ENCODE measurements at places on chromosomes 4 and X.

GRCh38 chrX:129540068-129540653 lies at the start of gene OCRL:
Gene OCRL (plus strand): TSS chrX:129540259. CDS start chrX:129540440, 181 bp downstream.
- DNase-seq = no peak

GRCh38 chrX:118347131-118347530 lies 1.2 kb downstream of the WDR44 start:
- DNase-seq = no peak

DNA sequence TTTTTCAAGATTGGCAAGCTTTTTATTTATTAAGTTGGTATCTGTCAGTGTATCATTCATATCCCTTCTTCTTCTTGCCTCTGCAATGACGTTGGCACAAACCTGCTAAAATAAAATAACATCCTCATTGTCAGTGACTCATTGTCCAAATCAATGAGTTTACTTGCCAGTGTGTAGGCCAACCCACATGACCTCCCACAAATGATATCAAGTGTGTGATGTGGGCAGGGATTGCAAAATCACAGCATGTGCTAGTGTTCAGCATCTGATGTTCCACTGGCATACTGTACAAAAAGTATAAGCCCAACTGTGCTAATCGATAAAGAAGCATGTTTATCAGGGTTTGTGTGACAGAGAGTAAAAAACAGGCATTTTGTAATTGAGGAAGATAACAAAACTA lies 25.5 kb downstream of the GPAT3 start:
- DNase-seq = no peak

- DNase-seq = no peak
Measured at GRCh38 chrX:72129661-72130060, 2.1 kb downstream of the RTL5 start.

- DNase-seq = no peak
Measured at GRCh38 chr4:73723023-73723422, 17.3 kb upstream of the CXCL8 start.

DNA sequence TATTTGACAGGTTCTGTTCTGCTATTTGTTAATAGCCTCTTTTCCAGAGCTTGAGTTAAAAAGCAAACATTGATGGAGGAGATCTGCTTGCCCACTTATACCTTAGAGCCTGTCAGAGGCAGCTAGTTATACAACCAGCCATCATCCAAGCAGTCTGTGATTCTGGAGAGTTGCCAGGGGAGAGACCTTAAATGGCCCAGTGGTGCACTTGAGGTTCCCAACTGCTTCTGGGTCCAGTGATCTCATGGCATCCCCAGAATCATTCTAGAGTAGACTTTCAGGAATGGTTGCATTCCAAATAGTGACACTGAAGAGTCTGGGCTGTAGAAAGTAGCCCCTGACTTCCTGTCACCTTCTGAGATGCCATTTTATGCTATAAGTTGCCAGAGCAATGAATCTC lies 160.7 kb downstream of the FHIP1A start:
- DNase-seq = no peak

- DNase-seq = peak; percentile 36
Measured at GRCh38 chrX:45851434-45851991, 650.8 kb upstream of the DIPK2B start.

GRCh38 chrX:145405012-145405411 lies 157.7 kb downstream of the SPANXN1 start:
- no peak for DNase-seq

GRCh38 chrX:96989830-96990571 lies 106.3 kb downstream of the RPA4 start:
- no peak for DNase-seq

DNA sequence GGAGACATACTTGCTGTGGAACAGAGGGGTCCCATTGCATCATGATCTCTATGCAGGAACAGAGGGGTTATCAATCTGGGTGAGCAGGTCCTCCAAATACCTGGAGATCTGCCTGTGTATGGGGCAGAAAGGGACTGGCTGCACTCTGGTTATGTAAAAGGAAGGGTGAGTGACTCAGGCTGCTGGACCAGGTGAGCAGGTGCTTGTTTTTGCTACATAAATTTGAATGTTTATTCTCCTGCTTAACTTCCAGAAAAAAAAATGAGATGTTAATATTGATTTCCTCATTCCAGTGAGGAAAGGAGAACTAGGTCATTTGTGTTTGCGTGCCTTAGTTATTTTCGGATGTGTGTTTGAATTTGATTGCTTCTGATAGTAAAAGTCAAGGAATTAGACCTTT lies 225.8 kb upstream of the TRAM1L1 start:
- no peak for DNase-seq

DNA sequence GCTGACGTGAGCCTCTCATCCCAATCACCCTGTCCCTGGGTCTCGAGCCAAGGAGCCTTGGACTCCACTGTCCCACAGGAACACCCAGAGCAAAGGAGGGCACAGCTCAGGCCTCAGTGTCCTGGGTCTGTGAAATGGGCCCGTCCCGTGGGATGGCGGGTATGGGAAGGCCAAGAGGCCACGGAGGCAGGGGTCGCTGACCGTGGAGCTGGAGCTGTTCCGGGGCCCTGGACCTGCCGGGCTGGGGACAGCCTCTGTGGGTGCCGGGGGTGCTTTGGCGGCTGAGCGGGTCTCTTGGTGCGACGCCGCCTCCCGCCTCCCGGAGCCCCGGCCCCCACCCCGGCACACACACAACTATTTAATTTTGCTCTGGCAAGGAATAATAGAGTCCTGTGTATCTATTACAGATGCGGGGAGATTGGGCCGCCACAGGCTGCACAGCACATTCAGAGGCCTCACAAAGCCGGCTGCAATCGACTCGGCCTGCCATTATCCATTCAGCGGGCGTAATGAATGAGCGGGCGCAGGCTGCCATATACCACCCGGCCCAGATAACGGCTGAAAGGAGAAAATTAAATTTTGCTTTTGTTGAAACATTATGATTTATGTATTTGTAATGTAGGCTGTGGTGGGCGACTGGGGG lies 83.9 kb upstream of the NKX1-1 start:
- DNase-seq = no peak

- DNase-seq = no peak
Measured at GRCh38 chrX:23911126-23911835, 3.5 kb downstream of the CXorf58 start.

DNA sequence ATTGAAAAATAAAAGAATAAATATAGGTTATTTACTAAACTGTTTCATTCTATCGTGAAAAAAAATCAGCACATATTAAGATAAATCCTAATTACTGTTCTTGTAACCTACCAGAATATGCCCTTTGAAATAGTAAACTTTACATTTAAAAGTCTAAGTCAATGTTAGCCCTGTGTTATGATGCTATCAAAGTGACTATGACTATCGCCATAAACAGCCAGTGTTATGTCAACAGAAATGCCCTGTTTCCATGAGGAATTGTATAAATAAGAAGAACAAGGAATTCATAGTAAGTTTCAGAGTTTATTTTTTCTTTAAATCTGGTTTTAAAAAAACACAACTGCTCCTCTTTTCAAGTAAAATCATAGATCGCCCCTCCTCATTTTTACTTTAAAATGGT lies 11.4 kb downstream of the NR3C2 start:
- DNase-seq = no peak

- DNase-seq = no peak
Measured at GRCh38 chr4:57412259-57413054, 302.3 kb upstream of the IGFBP7 start.

GRCh38 chrX:35819241-35819640 lies 21.1 kb downstream of the MAGEB16 start:
- no peak for DNase-seq

DNA sequence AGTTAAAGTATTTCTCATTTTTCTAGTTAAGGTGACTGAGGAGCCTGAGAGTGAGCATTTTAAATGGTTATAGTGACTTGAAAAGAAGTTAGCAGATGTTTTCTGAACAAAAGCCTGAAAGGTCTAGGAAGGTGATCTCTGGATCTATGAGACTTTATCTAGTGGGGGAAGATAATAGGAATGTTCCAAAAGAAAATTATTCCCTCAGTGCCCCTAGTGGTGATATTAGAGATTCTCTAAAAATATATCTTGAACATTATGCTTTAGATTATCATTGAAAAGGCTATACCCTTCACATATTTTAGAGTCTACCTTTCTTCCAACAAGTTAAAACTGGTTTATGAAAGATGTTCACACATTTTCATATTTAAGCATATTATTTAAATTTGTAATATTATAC lies 69.0 kb upstream of the SPANXN1 start:
- no peak for DNase-seq

GRCh38 chr4:156976147-156976546 lies 4.5 kb upstream of the PDGFC start:
- DNase-seq = no peak

DNA sequence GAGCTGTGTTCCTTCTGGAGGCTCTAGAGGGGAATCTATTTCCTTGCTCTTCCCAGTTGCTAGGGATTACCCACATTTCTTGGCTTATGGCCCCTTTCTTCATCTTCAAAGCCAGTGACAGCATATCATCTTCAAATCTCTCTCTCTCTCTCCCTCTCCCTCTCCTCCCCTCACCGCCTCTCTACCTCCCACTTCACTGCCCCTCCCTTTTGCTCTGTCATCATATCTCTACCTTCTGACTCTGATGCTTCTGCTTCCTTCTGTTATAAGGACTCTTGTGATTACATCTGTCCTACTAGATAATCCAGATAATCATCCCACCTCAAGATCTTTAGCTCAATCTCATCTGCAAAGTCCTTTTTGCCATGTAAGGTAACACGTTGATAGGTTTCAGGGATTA lies 93.1 kb upstream of the TEX13D start:
- no peak for DNase-seq

DNA sequence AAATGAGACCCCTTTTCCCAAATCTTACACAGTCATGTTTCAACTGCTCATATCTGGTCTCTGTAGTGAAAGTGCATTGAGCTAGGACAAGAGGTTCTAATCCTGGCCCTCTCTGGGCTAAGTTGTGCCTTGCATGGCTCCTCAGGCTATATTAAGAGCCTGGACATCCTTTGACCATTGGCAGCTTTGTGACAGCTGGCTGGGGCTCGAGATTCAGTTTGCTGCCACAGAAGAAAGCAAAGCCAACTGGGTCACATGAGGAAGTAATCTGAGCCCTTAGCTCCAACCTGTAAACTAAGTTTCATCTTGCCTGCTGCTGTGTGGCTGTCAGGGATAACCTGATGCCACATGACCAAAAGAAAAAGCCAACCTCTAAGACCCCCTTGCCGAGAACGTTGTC lies 51.8 kb upstream of the JADE1 start:
- no peak for DNase-seq

DNA sequence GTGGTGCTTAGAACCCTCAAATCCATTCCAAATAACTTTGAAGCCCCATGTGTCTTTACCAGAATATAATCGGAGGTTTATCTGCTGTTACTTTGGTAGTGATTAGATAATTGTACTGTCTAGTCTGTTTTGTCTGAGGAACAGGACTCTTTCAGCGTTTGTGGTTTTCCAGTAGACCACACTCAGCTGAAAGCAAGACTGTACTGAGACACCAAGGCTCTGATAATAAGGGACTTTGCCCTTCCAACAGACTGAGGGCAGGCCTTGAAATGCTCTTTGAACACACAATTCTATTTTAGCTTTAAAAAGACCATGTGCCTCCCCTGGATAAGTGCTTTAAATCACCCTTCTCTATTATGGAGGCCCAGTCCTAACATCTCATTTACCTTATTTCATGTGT lies 76.1 kb downstream of the KLHL8 start:
- no peak for DNase-seq

DNA sequence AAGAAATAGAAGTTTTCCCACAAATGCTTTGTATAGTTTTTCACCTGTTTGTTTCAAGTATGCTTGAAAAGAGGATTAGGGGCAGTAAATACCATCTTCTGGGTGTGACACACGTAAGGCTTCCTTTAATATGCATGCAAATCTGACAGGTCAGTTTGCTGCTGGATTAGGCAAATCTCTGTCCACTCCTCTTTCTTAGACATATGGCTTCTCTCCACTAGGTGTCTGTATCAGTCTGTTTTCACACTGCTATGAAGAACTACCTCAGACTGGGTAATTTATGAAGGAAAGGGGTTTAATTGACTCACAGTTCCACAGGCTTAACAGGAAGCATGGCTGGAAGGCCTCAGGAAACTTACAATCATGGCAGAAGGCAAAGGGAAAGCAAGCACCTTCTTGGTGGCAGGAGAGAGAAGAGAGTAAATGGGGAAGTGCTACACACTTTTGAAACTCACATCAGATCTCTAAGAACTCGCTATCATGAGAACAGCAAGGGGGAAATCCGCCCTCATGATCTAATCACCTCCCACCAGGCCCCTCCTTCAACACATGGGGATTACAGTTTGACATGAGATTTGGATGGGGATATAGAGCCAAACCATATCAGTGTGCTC lies 66.9 kb downstream of the TAB3 start:
- DNase-seq = no peak

DNA sequence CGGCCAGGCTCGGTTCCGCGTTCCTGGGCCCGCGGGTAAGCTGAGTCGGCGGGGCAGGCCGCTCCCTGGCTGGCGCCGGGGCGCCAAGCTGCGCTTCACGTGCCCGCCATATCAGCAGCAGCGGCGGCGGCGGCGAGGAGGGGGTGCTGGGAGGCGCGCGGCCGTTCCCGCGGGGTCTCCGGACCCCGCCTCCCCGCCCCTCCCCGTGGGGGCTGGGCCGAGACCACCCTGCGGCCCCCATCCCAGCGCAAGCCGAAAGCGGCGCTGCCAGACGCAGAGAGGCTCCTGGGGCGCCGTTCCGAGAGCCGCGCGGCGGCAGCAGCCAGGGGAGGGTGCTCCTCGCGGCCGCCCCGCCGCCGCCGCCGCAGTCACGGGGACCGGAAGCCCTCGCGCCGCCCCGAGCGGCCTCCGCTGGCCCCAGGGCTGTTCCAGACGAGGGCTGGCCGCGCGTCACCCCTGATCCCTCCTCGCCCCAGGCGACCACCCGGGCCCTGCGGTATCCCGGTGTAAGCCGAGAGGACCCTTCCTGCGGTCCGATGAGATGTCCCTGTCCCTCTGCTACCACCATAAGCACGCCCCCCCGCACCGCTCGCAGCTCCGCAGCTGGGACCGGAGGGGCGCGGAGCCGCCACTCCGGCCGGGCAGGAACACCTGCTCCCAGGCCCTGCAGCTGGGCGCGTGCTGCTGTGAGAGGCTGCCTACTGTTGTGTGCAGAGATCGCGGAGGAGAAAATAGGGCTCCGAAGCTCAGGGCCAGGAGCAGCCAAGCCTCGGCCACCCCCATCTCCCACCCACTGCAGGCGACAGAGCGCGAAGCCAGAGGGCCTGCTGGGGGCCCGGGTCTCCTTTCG lies 7.5 kb upstream of the BCOR start:
- DNase-seq = no peak

DNA sequence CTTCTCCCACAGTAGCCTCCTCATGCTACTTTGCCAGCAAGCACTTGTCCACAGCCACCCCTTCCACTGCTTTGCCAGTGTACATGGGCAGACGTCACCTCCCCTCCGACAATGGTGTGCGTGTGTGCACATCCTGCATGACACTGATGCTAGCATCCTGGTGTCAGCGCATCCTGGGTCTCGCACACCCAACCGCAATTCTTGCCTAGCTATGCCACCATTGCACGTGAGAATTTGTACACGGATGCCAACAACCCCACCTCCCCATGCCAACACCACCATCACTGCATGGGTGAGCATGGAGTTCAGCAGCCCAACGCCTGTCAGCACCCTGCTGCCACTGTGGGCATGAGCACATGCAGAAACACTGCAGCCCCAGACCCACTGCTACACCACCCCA lies 550.0 kb downstream of the STPG2 start:
- no peak for DNase-seq

All from T-helper 22 cell (primary cell).